ENCODE measurements at places on chromosomes 7 and 10. TPM values are rescaled to one million over a fixed set of nuclear protein-coding genes. Genes with fewer than 3 reads are reported as not detected.

Gene FXYD4
- not detected for total RNA-seq

Gene IGF2BP3
- 4.3 TPM for total RNA-seq

Gene IGFBP3
- 8.9 TPM for total RNA-seq

Gene NOS3
- 0.50 TPM for total RNA-seq

Gene ITGA8
- total RNA-seq: 1.3 TPM

Gene SPDYE6
- total RNA-seq: not detected

Gene RBM48
- 12.2 TPM for total RNA-seq

Gene SPRN
- total RNA-seq: under 0.01 TPM

Gene GPR15LG
- not detected for total RNA-seq

Gene ANKRD61
- total RNA-seq: 0.26 TPM

Gene NUP42
- total RNA-seq: 28.2 TPM

Gene CALCR
- total RNA-seq: not detected

Gene GIMAP5
- not detected for total RNA-seq

Gene NFE2L3
- total RNA-seq: 5.4 TPM

Gene AOAH
- total RNA-seq: not detected

Gene AGR2
- total RNA-seq: not detected

Gene RBM17
- 46.1 TPM for total RNA-seq

Gene NPY4R2
- total RNA-seq: not detected

Gene HTR7
- 0.77 TPM for total RNA-seq

Gene FKBP9
- total RNA-seq: 274 TPM

Gene OGDH
- 40.8 TPM for total RNA-seq

Gene CRYGN
- total RNA-seq: 0.50 TPM

Gene BUD23
- 31.9 TPM for total RNA-seq

Gene SRGN
- total RNA-seq: 363 TPM

Gene FFAR4
- total RNA-seq: not detected

Gene STX1A
- total RNA-seq: 4.6 TPM

Gene HGF
- 108 TPM for total RNA-seq

Gene MSMB
- total RNA-seq: not detected

Gene LIPK
- total RNA-seq: not detected

Gene VWDE
- under 0.01 TPM for total RNA-seq

Gene AKR1C2
- total RNA-seq: 10.6 TPM

Gene CALML5
- total RNA-seq: not detected

Gene CPED1
- 196 TPM for total RNA-seq

Gene PALD1
- 0.33 TPM for total RNA-seq

Gene TAF5
- 3.0 TPM for total RNA-seq

Gene SEC61A2
- 9.2 TPM for total RNA-seq

Gene HECW1
- 6.1 TPM for total RNA-seq

Gene NPTX2
- total RNA-seq: under 0.01 TPM

Gene TMEM178B
- total RNA-seq: under 0.01 TPM

Gene CCL24
- not detected for total RNA-seq

Gene ANK3
- total RNA-seq: 0.50 TPM

Gene SLC39A12
- total RNA-seq: not detected

Gene LIPJ
- 0.26 TPM for total RNA-seq
